ENCODE measurements at places on chromosomes 2 and 18.

DNA sequence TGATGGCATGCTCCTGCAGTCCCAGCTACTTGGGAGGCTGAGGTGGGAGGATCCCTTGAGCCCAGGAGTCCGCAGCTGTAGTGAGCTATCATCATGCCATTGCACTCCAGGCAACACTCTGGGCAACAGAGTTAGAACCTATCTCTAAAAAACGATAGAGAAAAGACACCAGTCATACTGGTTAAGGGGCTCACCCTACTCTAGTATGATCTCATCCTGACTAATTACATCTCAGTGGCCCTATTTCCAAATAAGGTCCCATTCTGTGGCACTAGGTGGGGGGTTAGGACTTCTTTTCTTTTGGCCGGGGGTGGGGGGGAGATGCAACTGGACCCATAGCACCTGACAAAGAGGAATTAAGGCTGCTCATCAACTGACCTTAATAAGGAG lies 163.2 kb upstream of the NCK2 start:
- DNase-seq: no peak

DNA sequence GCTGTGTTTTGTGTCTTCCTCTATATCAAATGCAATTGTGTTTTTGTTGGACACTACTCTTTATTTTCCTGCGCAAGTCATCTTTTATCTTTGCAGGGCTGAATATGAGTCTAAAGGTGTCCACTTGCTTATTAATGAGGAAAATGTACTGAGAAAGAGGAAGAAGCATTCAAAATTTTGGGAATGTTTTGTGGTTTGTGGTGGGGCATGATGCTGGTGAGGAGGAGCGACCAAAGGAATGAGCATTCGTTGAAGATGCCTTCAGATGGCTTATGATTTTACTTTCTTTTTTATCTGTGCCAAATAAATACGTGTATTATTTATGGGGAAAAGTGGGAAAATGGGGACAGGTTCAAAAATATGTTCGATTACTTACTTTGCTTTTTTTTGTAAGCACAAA lies 63.9 kb upstream of the SMIM21 start:
- DNase-seq: no peak

- no peak for DNase-seq
Observed at GRCh38 chr2:218709908-218710307, 727 bp upstream of the TTLL4 start.

GRCh38 chr2:180202467-180202951 lies 195.4 kb upstream of the CWC22 start:
- no peak for DNase-seq

DNA sequence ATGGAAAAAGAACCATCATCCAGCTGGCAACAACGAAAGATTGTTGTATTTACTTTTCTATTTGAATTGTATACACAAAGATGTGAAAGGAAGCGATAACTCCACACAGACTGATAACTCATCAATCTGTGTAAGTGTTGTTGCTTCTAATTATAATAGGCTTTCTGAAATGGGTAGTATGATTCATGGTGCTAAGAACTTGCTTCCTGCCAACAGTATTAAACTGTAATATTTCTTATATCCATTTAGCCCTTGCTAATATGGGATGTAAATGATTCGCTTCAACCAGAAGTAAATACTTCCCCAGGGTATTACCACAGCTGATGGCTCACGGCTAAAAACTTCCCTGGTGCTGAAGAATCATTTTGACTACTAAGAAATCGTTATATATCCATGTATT lies 70.2 kb downstream of the TMEM163 start:
- no peak for DNase-seq

GRCh38 chr2:173232956-173233744 lies 121.5 kb upstream of the CDCA7 start:
- DNase-seq: no peak

Measured in stimulated activated CD4-positive, alpha-beta T cell treated with anti-CD3 and anti-CD28 coated beads, TNF-alpha, amount 100 ng/mL, for 24 hours (primary cell).